Activated T-cell treated with anti-CD3 and anti-CD28 coated beads, Interleukin-2, amount 50 U/mL, for 72 hours (primary cell): ENCODE measurements at places on chromosomes 7 and 10.

- H3K27ac ChIP-seq = no peak overlapping the region
- H3K4me1 ChIP-seq = no peaks in the 10 kb centered on the region
- H3K36me3 ChIP-seq = no peaks in the 10 kb centered on the region
These were observed 54.1 kb upstream of the OPN4 start for GRCh38 chr10:86600296-86600695.

DNA sequence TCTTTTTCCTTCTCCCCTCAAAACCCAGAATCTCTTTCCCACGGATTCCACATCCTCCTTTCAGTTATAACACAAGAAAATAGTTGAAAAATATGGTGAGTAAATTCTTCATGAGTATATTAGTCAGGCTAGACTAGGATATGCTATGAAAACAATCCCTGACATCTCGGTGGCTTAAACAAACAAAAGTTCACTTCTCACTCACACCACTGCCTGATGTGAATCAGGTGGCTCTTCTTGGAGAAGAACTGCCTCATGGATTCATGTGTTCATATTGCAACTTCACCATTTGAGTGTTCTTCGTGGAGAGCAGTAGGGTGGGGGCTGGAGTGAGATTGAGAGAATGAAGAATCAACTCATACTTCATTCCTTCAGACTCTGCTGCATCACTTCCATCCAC, 204.1 kb downstream of the PHF14 start:
- no peak for DNase-seq
- no peaks in the 10 kb centered on the region for H3K27me3 ChIP-seq
- H3K36me3 ChIP-seq = no peaks in the 10 kb centered on the region
- H3K4me3 ChIP-seq = no peak overlapping the region
- H3K4me1 ChIP-seq = no peaks in the 10 kb centered on the region

DNA sequence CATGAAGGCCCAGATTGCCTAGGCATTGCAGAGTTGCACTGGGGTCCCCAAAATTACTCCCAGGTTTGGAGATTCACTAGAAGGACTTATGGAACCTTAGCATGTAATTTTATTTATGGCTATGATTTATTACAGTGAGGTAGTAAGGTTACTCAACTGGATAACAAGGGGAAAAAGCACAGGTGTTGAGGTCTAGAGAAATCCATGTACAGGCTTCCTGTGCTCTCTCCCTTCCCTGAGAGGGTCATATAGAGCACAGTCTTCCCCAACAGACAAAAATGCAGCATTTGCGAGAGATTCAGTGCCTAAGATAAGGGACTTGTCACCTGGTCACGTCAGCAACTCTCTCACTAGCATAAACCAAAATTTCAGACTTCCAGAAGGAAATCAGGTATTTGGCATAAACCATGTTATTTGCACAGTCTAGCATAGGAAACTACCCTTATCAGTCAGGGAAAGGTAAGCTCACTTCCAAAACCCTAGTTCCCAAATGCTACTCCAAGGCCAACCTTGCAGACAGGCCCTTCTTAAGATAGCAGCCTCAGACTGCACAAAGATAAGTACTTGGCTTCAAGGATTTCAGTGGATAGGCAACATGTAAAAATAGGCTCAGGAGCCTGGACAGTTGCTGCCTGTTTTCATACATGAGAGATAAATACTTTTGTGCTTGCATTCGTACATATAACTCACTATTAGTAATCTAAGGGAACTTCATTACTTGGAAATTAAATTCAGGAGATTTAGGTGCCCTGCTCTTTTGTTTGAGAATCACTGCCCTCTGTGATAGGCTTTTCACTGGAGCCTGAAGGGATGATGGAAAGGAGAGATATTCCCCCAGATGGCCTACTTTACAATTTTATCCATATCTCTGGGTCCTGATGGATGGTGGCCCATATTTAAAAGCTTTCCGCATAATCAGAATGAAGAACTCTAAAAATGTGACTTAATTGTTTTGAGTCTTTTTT, 378.4 kb upstream of the LRGUK start:
- no peaks in the 10 kb centered on the region for H3K36me3 ChIP-seq
- no peak overlapping the region for H3K27ac ChIP-seq
- no peaks in the 10 kb centered on the region for H3K4me1 ChIP-seq

DNA sequence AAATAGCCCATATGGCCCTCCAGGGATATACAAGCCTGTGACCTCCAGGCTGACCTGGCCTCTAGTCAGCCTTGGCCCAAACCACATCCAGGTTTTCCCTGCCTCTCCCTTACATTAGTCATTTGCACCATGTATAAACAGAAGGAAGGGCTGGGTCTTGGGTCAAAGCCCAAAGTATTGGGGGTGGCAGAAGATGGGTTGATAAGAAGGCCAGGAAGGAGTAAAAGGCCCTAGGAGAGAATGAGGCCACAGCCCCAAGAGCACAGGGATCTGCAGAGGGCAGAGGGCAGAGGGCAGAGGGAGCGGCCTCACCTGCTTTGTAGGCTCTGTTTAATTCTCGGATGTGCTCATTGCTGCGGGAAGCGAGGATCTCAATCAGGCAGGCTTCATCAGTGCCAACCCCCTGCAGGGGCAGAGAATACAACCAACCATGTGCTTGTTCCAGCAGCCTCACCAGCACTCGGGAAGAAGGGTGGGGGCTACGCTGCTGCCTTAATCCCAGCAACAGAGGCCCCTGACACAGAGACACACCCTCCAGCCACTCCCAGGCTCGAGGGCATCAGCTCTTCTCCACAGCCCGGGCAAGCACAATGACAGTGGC, 31.3 kb downstream of the PLAC9 start:
- H3K27me3 ChIP-seq = no peaks in the 10 kb centered on the region
- peaks cover 28% of the 10 kb centered on the region for H3K36me3 ChIP-seq
- DNase-seq = no peak
- no peak overlapping the region for H3K4me3 ChIP-seq
- no peak overlapping the region for H3K27ac ChIP-seq
- H3K4me1 ChIP-seq = peaks cover 9% of the 10 kb centered on the region

- H3K4me1 ChIP-seq = no peaks in the 10 kb centered on the region
- no peak overlapping the region for H3K4me3 ChIP-seq
- H3K27me3 ChIP-seq = peaks cover 9% of the 10 kb centered on the region
- H3K36me3 ChIP-seq = no peaks in the 10 kb centered on the region
- H3K27ac ChIP-seq = no peak overlapping the region
These were observed 496.9 kb downstream of the CCSER2 start for GRCh38 chr10:84825330-84825729.

DNA sequence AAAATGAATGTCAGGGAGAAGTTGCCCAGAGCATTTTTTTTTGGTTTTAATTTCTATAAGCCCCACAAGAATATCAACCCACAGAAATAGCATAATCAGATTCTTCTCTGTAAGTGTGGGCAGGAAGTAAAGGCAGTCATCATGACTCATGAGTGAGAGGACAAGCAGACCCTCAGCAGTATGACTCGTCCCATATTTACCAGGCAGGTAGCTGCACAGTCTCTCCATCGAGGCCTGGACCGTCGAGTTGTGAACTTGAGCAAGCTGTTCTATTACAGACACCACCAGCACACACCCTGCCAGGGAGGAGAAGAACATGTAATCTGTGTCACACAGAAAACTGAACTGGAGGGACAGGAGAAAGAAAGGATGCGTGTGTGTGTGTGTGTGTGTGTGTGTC, 37.8 kb downstream of the AOAH start:
- peaks cover 9% of the 10 kb centered on the region for H3K36me3 ChIP-seq
- peaks cover 90% of the 10 kb centered on the region for H3K4me1 ChIP-seq
- peak; percentile 56 for DNase-seq
- H3K27me3 ChIP-seq = no peaks in the 10 kb centered on the region
- H3K27ac ChIP-seq = peak overlapping the region; percentile 59

DNA sequence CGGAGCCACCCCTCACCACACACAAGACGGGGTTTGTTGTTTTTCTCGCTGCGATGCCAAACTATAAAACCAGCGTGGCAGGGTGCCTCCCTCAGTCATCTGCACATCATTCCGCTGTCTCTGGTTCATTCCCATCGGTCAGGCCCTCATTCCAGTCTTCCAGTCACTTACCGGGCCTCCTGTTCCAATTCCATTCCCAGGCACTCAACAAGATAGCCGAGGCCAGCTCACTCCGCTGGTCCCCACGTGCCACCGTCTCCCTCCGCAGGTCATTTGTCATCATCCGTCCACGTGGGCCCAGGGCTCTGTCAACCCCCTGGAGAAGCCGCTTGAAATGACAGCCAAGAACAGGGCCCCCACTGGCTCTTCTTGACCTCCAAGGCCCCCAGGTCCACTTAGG, 6.1 kb upstream of the TMEM184A start:
- H3K36me3 ChIP-seq = no peaks in the 10 kb centered on the region
- H3K27me3 ChIP-seq = no peaks in the 10 kb centered on the region
- DNase-seq = no peak
- H3K4me3 ChIP-seq = no peak overlapping the region
- peaks cover 5% of the 10 kb centered on the region for H3K4me1 ChIP-seq
